Left ventricle myocardium superior (tissue), 1 donor: ENCODE measurements at places on chromosomes 11 and 22. TPM values are rescaled to one million over a fixed set of nuclear protein-coding genes. Genes with fewer than 3 reads are reported as not detected.

- DNase-seq: no peak
Observed at GRCh38 chr11:59427068-59427382, 812 bp upstream of the OR5A2 start.

DNA sequence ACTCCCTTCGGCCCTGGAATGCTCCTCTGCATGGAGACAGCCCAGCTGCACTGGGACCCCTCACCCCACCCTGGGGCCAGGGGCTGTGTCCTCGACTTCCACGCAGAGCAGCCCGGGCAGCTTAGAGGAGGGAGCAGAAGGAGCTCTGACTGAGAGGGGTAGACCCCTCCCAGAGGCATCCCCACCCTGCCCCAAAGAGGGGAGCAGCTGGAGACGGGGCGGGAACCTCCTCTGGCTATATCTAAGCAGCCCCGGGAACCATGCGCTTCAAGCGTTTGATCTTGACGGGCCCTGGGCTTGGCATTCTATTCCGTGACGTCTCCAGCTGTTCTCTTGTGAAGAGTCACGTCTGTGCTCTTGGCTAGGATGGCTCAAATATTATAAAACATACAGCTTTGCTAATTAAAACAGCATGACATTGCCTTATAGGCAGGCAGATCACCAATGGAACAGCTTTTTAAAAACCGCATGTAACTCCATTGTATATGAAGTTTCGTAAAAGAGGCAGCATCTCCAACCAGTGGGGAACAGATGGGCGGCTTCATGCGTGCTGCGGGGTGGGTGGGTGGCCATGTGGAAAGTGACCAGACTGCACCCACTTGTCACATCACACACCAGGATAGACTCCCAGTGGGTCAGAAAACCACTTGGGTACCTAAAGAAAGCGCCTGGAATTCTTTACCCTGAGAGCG is 7.7 kb downstream of the KCNQ1 start:
- DNase-seq: no peak

GRCh38 chr11:119406005-119406404 is 17.0 kb downstream of the THY1 start:
- DNase-seq: no peak

GRCh38 chr11:61969838-61970662 is 2.6 kb upstream of the FTH1 start:
- DNase-seq: no peak

GRCh38 chr22:25404928-25405816 is 159.3 kb upstream of the GRK3 start:
- peak; percentile 92 for DNase-seq

DNA sequence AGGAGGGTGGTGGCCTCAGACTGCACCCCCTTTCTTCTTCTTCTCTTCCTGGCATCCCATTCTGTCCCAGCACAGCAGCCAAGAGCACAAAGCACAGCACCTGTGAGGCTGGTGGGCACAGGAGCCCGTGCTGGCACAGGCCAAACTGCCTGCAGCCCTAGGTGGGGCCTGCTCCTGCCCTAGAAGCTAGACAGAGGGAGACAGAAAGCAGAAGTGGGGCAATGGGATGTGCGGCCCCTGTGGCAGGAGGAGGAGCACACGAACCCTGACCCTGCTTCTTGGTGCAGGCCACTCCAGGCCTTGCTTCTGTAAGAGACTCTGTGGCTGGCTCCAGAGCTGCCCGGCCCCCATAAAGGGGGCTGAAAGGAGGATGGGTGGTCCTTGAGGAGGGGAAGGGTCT is 3.9 kb upstream of the PTS start:
- DNase-seq: no peak

- DNase-seq: no peak
Observed at GRCh38 chr11:121310908-121311307, 18.3 kb downstream of the SC5D start.

DNA sequence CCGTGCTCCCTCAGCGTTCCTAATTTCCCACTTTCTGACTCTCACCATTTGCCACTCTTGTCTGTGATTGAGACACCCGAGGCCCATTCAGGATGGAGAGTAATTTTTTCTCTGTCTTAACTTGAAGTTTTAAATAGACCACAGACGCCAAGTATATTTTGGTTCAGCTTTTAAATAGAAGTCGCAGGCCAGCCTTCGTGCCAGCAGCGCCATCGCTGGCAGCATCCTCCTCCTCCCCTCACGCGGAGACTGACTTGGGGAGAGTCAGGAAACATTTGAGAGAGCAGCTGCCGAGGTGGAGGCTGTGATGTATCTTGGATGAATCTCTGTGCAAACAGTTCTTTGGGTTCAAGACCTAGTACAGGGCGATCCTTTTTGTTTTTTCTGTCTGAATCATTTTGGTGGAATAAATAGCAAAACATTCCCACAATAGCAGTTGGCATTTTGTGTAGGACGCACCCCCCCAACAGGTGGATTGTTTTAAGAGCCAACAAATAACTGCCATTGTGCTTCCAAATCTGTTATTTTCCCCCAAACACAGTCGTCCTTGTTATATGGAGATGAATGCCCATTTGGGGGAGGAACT is 889 bp upstream of the DMC1 start:
- DNase-seq: peak; percentile 62

- DNase-seq: no peak
Observed at GRCh38 chr22:25131198-25131887, 68.3 kb upstream of the CRYBB3 start.

DNA sequence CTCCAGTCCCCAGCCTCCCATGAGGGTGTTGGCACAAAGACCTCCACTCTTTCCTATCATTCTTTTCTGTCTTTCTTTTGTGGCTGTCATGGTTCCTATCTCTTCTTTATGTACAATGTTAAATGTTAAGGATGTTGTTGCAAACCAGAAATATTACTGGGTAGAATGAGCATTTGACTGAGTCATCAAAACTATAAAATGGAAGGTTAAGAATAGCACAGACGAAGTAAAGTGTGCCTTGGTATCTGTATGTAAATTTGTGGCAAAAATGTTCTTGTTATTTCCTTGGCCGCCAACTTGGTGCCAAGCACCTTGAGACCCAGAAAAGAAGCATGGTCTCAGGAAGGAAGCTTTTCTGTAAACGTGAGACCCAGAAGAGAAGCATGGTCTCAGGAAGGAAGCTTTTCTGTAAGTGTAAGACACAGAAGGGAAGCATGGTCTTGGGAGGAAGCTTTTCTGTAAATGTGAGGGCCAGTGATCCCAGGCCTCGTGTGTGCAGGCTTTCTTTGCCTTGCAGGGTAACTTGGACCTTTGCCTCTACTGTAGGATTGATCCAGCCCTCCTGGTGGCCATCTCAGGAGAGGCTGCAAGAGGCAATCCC is 6.7 kb upstream of the PKP3 start:
- DNase-seq: no peak

DNA sequence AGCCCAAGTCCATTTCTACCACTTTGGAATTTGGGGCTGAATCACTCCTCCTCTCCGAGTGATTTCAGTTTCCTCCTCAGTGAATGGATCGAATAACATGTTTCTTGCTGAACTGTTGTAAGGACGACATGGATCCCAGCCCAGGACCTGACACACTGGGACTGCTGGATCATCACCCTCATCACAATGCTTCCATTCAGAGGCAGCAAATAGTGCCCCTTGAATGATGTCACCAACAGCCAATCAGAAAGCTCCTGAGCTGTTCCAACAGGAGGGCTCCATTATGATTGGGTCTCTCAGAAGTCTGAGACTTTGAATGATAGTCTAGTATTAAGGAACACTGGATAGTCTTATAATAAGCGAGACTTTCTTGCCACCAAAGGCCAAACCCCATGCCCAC is 158.9 kb downstream of the MYO18B start:
- DNase-seq: no peak

DNA sequence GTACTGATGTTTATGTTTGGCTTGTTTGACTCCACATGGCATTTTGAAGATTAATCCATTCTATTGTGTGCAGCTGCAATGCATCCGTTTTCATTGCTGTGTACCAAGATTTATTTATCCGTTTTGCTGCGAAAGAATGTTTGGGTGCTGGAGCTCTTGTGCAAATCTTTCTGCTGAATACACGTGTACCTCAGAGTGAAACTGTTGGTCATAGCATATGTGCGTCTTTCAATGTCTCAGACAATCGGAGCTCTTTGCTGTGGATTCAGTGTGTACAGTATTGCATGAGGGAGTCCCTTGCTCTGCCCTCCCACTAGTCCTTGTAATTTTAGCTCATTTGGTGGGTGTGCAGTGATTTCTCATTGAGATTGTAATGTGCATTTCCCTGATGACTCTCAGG is 545.4 kb downstream of the TBC1D22A start:
- no peak for DNase-seq

- DNase-seq: no peak
Observed at GRCh38 chr11:7846003-7846402, 49.3 kb upstream of the OR5P2 start.

DNA sequence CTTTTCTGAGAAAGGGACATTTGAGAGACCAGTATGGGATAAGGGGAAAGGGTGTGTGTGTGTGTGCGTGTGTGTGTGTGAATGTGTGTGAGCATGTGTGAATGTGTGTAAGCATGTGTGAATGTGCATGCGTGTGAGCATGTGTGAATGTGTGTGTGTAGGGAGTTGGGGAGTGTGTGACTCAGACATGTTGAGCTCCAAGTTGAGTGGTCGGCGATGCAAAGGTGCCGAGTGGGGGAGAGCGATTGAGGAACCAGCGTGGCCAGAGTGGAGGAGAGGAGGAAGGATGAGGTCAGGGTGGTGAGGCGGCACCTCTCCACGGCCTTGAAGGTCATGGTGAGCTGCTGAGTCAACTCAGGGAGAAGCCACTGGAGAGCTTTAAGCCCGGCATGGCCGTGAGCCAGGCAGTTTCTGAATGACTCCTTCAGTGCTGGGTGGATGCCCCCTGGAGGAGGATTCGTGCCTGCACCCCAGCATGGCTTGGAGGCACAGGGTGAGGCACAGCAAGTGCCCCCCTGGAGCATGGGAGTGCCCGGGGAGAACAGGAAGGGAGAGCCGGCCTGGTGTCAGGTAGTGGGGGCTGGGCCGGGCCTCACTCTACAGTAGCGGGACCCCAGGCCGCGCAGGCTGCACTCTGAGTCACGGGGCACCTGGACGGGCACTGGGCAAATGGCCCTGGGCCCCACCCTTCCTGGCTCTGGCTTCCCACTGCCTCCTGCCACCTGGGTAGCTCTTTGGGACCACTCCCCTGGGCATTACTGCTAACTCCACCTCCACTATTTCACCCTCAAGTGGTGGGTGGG is 8.2 kb upstream of the CCDC88B start:
- DNase-seq: peak; percentile 82

DNA sequence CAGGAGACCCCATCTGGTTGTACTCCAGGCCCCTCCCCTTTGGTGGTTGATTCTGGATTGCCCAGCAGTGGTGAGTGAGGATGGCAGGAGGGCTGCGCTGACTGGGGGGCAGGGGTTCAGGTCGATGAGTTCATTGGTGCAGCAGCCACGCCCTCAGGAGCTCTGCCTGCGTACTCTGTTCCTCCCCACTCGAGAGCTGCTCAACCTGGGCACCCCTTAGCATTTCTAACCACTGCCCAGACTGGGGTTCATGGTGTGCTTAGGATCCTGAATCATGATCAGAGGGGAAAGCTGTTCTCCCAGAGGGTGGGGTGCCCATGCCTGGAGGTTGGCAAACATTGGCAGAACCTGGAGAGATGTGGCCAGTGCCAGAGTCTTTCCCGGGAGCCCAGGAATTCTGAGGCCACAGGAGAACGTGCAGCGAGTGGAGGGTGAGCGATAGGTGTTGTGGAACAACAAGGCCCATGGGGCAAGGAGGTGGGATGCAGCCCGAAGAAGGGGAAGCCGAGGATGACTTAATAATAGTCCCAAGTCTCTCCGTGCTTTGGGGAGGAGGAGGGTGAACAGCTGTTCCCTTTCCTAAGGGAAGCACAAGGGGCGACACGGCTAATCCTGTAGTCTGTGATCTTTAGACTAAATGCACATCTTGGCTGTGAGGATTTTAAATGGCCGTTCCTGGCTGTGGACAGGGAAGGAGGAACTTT is 75.5 kb downstream of the SCN3B start:
- no peak for DNase-seq

DNA sequence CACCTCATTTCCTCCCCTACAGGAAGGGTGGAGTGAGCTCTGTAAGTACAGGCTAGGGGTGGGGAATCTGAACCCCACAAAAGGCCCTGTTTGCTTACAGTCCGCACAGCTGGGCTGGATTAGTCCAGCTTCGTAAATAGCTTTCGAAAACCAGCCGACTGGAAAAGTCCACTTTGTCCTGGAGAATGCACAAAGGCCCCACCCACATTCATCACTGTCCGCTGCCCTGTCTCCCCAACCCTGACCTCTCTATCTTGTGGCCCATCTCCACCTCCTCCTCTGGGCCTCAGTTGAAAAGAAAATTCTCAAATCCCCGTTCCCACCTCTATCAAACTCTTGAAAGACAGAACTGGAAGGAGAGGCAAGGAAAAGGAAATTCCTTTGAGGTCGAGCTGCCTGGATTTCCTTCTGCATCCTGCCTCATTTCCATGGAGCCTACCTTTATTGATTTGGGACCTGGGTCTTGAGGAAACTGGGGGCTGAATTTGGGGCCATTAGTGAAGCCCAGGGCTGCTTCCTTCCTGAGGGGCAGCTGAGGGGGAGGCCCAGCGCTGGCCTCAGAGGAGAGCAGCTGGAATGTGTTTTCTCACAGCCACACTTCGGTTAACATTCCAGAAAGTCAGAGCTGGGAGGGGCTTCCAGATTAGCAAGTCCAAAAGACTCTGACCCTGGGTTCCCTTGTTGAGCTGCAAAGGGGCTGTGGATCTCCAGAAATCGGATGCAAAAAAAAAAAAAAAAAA is 147.6 kb downstream of the FBXO7 start:
- peak; percentile 62 for DNase-seq

DNA sequence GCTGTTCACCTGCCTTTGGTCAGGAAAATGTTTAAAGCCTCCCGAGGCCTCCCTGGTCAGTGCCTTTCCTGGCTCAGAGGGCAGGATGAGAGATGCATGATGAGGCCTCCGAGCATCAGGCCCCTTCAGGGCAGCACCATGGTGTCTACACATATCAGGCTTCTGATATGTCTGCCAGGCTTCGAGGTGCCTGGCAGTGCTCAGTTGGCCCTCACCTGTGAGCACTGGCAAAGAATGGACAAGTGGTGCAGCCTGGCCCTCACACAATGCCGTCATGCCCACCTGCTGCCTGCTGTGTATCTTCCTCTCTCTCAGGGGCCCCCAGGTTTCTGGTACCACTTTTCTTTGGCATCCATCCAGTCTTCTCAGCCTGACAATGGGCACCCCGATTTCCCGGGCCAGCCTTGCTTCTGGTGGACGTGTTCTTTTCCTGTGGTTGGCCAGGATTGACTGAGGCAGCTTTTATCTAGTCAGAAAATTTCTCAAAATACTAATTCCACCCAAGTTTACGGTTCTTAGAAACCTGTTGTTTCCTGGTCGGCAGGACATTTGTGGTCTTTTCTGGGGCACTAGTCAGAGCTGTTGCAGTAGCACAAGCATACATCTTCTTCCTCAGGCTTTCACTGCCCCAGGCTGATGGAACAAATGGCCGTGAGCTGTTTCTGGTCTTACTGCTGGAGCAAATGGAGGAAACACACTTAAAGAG is 76.8 kb upstream of the SUSD2 start:
- DNase-seq: peak; percentile 21

SDF2L1 gene
- 17.9 TPM for total RNA-seq

OVOL1 gene
- not detected for total RNA-seq

MYBPC3 gene
- total RNA-seq: 2,596 TPM

PATE4 gene
- not detected for total RNA-seq

OR5P2 gene
- not detected for total RNA-seq

OR6T1 gene
- total RNA-seq: not detected
